ENCODE measurements at places on chromosomes 4 and X.

- no peak for DNase-seq
These were observed 118.9 kb upstream of the RASGEF1B start for GRCh38 chr4:81590596-81590995.

DNA sequence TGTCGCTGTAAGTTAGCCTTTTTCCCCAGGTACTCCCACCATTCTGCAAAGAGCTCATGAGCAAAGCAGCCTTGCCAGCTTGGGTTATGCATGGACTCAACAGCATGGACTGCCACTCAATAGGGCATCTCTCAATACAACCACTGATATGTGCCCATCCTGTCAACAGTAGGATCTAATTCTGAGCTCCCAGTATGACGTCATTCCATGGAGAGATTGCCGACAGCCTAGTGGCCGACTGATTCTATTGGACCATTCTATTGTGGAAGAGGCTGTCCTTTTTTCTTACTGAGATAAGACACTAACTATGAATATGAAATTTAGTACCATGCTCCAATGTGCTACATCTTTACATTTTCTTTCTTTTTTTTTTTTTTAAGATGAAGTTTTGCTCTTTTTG is 2389.0 kb upstream of the AGA start:
- DNase-seq = no peak

DNA sequence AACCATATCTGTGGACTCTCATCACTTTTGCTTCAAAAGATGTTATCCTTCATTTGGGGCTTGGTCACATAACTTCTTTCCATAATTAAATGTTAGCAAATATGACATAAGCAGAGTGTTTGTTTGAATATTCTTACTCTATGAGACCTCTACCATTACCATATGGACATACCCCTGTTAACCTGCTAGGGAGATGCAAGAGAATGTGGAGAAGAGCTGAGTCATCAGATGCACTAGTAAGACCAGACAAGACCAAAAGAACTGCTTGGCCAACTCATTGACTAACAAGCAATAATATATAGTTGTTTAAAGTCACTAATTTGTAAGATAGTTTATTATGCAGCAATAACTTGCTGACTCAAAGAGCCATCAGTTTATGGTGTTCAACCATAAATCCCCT is 652.9 kb downstream of the SMARCA1 start:
- no peak for DNase-seq

GRCh38 chr4:36039026-36039425 is 205.3 kb downstream of the ARAP2 start:
- DNase-seq = no peak

DNA sequence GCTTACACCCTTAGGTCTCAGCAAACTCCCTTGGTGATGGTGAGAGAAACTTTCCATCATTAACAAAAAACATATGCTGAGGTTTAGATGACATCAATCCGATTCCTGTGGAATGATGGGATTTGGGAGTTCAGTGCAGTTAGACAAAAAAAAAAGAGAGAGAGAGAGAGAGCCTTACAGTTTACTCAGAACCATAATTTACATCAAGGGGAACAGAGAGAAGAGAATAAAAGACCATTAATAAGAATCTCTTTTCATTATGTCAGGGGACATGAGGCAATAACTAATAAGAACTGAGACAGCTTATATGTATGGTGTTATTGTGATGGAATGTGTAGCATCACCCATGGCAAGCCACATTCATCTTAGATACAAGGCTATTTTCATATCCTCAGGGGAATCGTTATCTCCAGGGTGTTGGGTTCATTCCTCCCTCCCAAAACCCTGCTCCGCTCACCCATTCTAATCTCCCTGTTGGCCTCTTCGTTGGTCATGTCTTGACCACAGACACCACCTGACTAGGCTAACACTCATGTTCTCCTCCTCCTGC is 175.7 kb upstream of the MXRA5 start:
- no peak for DNase-seq

- no peak for DNase-seq
These were observed 76.7 kb upstream of the SLC4A4 start for GRCh38 chr4:71262161-71262560.

GRCh38 chr4:166324321-166324720 is 451.3 kb downstream of the TLL1 start:
- no peak for DNase-seq

DNA sequence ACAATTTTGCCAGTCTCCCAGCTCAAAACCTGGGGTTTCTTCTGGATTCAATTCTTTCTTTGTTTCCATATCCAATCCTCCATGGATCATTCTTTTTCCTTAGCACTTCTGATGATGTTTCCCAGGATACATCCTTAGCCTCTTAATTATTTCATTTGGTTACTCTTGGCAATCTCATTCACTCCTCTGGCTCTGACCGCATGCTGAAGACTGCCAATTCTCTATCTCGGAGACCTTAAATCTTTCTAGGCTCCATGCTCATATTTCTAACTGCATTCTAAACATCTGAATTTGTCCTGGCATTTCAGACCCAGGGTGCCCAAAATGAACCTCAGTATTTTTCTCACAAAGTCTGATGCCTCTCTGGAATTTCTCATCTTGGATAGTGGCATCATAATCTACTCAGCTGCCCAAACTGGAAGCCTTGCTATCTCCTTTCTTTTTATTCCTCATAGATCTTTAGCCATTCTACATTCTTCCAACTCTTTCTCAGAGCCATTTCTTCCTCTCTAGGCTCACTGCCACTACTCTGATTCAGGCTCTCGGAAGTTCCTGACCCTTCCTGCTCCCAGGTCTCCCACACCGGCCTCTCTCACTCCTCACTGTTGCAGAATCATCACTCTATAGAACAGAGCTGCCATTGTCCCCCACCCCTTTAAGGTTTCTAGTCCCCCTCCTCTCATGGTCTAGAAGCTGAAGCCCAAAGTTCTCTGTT is 290.2 kb downstream of the CAMK2D start:
- no peak for DNase-seq

DNA sequence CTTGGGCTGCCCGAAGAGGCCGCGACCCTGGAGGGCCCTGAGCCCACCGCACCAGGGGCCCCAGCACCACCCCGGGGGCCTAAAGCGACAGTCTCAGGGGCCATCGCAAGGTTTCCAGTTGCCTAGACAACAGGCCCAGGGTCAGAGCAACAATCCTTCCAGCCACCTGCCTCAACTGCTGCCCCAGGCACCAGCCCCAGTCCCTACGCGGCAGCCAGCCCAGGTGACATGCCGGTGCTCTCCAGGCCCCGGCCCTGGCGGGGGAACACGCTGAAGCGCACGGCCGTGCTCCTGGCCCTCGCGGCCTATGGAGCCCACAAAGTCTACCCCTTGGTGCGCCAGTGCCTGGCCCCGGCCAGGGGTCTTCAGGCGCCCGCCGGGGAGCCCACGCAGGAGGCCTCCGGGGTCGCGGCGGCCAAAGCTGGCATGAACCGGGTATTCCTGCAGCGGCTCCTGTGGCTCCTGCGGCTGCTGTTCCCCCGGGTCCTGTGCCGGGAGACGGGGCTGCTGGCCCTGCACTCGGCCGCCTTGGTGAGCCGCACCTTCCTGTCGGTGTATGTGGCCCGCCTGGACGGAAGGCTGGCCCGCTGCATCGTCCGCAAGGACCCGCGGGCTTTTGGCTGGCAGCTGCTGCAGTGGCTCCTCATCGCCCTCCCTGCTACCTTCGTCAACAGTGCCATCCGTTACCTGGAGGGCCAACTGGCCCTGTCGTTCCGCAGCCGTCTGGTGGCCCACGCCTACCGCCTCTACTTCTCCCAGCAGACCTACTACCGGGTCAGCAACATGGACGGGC is 579 bp downstream of the ABCD1 start:
- no peak for DNase-seq

GRCh38 chr4:39642885-39643552 is 4.4 kb upstream of the SMIM14 start:
- DNase-seq = no peak

GRCh38 chrX:72705814-72706213 is 8.3 kb downstream of the PHKA1 start:
- DNase-seq = no peak

Data from hematopoietic multipotent progenitor cell treated with erythropoietin and hydrocortisone succinate and interleukin-3 and kit ligand, for 17 days (in vitro differentiated cells).